ENCODE measurements at places on chromosomes 6 and 20.

DNA sequence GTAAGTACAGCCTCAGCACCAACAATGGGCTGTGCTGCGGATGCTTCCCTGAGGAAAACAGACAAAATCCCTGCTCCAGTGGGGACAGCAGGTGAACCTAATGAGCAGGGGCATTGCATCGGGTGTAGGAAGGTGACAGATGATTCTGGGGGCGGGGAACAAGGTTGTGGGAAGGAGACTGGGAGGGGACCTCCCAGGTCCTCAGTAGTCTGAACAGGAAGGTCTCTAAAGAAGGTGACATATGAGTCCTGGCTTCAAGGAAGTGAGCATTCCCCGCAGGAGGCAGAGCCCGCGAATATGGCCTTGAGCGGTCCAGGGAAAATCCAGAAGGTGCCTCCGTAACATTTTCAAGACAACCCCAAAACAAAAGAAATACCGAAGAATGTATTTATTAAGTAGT is 19.4 kb downstream of the ULBP1 start:
- DNase-seq: no peak

- no peak for DNase-seq
These were observed 52.9 kb downstream of the FBXL4 start for GRCh38 chr6:98894810-98895209.

DNA sequence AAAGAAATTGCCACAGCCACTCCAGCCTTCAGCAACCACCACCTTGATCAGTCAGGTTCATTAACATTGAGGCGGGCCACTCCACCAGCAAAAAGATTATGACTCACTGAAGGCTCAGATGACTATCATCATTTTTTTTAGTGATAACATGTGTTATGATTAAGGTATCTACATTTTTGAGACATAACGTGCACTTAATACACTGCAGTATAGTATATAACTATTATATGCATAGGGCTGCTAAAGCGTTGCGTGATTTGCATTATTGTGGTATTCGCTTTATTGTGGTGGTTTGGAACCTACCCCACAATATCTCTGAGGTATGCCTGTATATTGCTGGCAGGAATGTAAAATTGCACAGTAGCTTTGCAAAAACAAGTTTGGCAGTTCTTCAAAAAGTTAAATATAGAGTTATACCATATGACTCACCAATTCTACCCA is 6.8 kb upstream of the RIPK1 start:
- no peak for DNase-seq

DNA sequence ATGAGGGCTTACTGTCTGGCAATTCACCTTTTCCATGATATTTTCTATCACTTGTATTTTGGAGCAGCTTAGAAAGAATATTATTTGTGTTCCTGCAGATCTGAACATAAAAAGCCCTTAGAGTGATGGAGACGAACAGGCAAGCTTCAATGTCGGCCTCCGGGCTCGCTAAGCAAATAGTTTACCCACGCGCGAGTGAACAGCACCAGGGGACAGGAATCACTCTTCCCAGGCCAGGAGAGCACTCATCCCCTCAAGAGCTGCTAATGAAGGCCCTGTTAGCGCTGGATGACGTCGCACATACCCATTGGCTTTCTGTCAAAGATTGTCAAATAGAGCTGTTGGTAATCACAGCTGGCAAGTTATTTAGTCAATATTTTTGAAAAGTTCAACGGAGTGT is 395.7 kb downstream of the ZFAND3 start:
- no peak for DNase-seq

GRCh38 chr6:129181001-129181400 is 298.1 kb downstream of the LAMA2 start:
- no peak for DNase-seq

DNA sequence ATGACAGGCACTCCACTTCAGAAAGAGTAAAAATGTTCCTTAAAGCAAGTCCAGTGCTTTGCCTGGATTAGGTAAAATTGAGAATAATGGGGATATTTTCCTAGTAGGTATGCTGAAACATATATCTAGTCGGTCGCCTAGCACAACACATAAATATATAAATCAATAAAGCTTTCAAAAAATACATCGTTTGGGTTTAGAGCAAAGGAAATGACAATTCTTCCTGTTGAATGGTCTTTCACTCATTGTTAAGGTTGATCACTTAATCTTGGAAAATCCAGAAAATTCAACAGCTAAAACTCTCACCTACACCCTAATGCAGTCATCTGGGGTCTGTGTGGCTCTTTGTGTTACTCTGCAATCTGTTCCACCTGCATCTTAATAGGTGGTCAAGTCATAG is 13.9 kb downstream of the HAO1 start:
- no peak for DNase-seq
